ENCODE measurements at places on chromosomes 12 and 14.

- no peak for DNase-seq
Observed at GRCh38 chr14:104112113-104112505, 26.3 kb upstream of the KIF26A start.

DNA sequence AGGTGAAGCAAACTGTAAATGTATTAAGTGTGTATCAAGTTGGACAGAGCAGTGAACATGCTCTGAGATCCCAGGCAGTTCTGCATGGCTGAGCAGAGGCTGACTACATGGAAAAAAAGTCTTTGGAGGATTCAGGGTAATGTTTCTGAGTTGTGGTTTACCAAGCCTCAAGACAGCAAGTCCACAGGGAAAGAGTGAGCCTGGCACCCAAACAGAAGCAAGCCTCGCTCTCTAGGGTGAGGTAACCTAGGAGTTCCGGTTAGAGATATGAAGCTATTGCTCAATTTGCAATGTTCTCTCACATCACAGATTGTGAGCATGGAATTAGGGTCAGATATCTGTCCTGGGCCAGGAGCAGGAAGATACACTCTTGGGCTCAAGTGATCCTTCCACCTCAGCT lies 158.6 kb downstream of the MON2 start:
- no peak for DNase-seq

DNA sequence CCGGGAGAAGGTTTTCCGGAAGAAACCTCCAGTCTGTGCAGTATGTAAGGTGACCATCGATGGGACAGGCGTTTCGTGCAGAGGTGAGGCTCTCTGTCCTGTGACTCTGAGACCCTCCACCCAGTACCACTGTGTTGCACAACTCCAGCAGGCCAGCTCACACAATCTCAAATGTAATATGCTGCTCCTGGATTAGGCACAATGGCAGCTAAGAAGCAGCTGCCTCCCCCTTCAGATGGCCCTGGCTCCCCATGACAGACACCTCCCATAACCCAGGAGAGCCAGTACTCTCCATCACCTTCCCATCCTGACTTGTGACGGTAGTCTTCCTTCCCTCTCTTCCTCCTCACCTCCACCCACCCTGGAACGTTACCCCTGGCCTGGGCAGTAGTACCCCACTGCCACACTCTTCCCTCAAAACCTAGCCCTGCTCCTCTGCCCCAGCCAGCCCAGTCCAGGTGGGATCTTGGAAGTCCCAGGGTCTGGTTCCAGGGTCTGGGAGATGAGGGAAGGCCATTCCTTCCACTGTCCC lies 2.1 kb downstream of the TNS2 start:
- no peak for DNase-seq

GRCh38 chr12:28859551-28859950 lies 289.5 kb upstream of the FAR2 start:
- DNase-seq: no peak

- DNase-seq: no peak
Observed at GRCh38 chr12:95118138-95118787, 44.8 kb upstream of the NR2C1 start.

GRCh38 chr12:132021965-132022364 lies 72.2 kb downstream of the EP400 start:
- no peak for DNase-seq

- no peak for DNase-seq
Observed at GRCh38 chr12:121139286-121139685, 6.6 kb downstream of the P2RX7 start.

DNA sequence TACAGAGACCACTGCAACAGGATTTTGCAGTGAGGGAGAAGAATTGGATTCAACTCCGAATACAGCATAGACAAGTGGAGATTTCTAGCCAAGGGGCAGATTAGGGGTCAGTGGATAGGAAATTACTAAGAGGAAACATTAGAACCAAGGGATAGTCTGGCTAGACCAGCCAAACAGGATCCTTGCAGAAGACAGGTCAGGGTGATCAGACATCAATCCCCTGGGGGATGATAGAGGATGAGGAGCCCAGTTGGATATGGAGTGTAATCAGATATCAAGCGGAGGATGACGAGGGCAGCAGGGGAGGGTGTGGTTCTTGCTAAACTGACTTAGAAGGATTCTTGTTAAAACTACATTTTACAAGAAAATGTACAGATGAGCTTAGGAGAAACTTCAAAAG lies 424.4 kb downstream of the DAD1 start:
- no peak for DNase-seq

- no peak for DNase-seq
Observed at GRCh38 chr14:92570674-92571262, 57.2 kb downstream of the RIN3 start.

- no peak for DNase-seq
Observed at GRCh38 chr14:26113911-26114640, 483.8 kb downstream of the NOVA1 start.

DNA sequence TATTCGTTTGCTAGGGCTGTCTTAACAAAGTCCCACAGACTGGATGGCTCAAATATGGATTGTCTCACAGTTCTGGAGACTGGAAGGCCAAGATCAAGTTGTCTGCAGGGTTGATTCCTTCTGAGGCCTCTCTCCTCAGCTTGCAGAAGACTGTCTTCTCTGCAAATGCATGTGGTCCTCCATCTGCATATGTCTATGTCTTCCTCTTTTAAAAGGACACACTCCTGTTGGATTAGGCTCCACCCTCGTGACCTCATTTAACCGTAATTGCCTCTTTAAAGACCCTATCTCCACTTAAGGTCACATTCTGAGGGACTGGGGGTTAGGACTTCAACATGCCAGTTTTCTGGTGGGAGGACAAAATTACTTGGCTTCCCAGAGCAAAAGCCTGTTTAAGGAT lies 123.3 kb downstream of the SLC38A6 start:
- no peak for DNase-seq
